ENCODE measurements at places on chromosomes 3 and 15.

DNA sequence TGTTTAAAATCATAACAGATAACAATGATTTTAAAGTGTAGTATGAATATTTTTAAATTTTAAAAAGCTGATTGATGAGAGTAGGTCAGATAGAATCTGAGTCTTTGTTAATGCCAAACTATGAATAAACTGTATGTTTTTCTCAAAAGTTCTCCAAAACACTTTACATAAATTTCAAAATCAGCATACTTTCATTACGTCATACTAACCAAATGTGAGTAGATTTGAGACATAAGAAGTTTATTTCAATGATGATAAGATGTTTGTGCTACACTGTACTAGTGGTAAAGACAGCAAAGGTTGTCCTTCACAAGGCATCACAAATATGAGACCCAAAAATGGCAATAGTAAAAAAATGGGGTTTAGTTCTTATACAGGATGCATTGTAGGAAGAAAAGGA is 1342.9 kb downstream of the SI start:
- no peak for DNase-seq

DNA sequence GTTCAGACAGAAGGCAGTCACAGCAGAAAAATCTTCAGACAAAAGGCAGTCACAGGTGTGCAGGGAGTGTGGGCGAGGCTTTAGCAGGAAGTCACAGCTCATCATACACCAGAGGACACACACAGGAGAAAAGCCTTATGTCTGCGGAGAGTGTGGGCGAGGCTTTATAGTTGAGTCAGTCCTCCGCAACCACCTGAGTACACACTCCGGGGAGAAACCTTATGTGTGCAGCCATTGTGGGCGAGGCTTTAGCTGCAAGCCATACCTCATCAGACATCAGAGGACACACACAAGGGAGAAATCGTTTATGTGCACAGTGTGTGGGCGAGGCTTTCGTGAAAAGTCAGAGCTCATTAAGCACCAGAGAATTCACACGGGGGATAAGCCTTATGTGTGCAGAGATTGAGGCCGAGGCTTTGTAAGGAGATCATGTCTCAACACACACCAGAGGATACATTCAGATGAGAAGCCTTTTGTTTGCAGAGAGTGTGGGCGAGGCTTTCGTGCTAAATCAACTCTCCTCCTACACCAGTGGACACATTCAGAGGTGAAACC is 27.6 kb downstream of the ZNF589 start:
- peak; percentile 91 for DNase-seq

DNA sequence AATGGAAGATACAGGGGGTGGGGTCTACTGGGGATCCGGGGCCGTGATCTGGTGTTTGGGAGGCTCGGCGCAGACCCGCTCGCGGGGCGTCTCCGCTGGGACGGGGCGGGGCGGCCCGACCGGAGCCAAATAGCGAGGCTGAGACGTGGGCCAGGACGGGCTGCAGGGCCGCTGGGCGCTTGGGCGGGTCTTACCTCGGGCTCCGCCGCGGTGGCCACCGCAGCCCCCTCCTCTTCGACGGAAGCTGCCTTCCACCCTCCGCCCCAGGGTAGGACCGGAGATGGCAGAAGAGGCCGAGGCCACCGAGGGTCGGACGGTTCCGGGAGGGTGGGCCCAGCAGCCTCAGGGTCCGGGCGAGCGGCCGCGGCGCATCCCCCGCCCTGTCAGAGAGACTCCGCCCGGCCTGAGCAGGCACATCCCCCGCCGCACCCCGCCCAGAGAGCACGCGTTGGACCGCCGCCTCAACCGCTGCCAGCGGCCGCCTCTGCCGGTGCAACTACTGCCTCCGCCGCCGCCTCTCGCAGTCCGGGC is 399 bp downstream of the MYO9A start:
- peak; percentile 70 for DNase-seq

- DNase-seq = no peak
Observed at GRCh38 chr3:14801031-14801430, 17.7 kb upstream of the FGD5 start.

GRCh38 chr3:42101048-42101447 is 9.9 kb downstream of the TRAK1 start:
- no peak for DNase-seq

DNA sequence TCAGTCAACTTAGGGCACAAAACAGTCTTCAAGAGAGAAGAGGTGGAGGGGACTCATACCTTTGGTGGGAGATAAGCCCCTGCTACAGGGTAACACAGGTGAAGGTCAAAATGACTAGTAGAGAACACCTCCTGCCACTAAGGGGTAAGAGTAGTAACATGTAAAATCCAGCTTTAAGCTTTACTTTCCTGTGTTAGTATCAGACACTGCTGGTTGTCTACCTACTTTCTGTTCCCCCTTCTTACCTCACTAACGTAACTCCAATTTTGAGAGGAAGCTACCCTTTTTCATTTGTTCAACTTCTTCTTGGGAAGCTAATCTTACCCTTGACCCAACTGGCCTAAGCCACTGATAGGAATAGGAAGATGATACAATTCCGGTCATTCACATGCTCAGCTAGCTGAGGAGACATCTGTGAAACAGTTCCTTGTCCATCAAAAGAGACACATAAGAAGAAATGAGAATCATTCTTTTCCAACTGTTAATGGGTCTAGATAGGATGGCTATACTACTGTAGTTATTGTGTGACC is 826.8 kb upstream of the CFAP20DC start:
- DNase-seq = no peak

GRCh38 chr15:99452728-99453636 is 112.8 kb upstream of the MEF2A start:
- DNase-seq = no peak

- DNase-seq = no peak
Observed at GRCh38 chr15:63250312-63250965, 27.0 kb upstream of the APH1B start.

DNA sequence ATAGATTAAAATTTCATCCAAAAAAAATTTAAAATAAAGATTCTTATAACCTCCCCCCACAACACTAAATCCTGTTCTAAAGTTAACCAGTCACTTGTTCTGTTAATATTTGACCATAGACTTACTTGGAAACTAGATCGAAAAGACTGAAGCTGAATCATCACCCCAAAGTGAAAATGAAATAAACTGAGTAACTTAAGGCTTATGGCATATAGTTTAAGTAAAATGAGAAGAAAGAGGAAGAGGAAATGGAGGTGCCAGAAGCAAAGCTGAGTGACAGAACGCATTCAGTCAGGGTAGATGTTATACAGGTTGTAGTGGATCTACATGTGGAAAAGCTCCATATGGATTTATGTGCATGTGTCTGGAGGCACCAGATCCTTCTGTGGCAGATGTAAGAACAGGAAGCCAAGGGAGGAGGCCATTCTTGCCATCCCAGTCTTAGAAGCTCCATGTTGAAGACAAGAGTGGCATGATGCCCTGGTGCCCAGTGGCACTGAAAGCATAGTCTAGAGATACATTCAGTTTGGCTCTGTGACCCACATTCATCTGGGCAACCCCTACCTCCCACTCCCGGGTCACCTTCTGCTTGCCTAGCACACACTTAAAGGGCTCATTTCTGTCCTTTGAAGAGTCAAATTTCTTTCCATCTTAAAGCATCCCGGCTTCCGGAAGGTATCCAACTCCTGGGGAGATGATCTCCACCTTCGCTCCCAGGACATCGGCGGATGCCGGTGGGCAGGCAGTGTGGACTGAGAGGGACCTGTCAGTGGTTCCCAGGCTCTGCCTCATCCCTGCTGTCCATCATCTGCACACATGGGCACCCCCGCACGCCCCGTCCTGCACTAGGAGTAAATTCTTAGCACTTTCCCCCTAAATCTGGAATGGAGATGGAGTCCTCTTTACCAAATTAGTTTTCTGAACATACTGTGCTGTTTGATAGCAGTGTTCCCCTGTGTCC is 90.8 kb downstream of the NEO1 start:
- no peak for DNase-seq

DNA sequence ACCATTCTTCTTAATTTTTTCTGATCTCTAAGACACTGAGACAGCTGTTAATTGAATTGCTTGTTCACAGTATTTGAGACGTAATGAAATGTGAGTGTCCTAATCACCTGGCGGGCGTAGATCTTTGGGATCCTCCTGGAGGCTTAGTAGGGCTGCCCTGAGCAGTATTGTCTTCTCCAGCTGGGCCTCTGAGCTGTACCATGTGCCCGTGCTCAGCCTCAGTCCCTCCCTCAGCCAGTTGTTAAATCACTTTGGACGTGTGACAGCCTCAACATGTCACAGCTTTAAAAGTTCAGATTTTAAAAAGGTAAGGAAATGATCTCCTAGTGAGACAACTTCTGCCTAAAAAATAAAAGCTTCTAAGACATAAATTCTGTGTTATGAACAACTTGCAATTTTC is 35.5 kb downstream of the IGF1R start:
- DNase-seq = no peak

DNA sequence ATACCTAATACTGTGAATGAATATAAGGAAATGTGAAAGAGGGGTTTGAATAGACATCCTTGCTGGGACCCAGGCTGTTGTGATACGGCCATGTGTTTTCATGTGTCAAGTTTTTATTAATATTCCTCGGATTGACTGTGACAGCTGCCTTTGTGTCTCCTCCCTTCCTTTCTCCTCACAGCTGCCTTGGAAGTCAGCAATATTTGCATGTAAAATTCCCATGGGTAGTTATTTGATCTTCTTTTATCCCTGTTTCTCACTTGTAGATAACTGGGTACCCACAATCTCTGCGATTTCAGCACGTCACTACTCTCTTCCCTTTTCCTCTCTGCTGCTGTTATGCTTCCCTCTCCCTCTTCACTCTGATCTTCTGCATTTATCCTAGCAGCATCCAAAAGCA is 9.4 kb downstream of the GPR156 start:
- no peak for DNase-seq

DNA sequence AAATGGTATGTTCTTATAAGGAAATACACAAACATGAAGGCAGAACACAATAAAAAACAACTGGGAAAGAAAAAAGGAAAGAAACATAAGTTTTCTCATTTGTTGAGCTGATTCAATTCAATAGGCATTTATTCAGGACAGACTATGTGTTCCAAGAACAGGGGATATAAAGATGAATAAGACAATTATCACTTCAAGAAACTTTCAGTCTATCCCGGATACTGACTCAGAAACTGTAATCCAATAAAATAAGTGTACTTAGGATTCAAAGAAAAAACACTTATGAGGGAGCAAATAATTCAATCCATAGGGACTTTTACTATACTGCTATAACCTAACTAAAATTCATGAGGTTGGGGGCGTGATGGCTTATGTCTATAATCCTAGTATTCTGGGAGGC is 3.5 kb upstream of the POPDC2 start:
- DNase-seq = no peak

- DNase-seq = no peak
Observed at GRCh38 chr3:46386205-46386604, 15.5 kb downstream of the CCR5 start.

GRCh38 chr15:60421544-60421943 is 23.8 kb upstream of the ANXA2 start:
- DNase-seq = no peak

DNA sequence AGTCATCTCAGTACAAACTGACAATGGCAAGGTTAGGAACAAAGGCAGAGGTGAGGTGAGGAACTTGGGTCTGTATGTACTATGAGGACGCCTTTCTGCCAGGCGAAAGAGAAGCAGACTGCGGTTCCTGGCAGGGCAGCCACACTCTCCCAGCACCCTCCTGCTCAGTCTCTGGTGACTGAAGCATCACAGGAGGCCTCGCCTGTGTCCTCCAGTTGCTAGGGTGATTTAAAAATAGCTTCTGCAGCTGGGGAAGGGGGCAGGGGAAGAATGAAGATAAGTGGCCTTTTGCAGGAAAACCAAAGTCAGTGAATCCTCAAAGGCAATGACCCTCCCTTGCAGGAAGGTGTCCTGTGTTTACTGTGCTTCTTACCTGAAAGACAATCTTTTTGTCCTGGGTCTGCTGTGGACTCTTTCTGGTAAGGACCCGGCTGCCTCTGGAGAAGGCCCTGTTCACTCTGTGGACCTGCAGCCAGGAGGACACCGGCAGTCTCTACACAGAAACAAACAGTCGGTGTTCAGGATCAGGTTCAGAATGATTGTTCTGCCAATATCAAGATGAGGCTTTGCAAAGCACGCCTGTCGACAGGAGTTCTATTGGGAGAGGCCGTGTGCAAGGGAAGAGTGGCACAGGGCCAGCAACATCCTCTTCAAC is 65.7 kb upstream of the DGKG start:
- no peak for DNase-seq

DNA sequence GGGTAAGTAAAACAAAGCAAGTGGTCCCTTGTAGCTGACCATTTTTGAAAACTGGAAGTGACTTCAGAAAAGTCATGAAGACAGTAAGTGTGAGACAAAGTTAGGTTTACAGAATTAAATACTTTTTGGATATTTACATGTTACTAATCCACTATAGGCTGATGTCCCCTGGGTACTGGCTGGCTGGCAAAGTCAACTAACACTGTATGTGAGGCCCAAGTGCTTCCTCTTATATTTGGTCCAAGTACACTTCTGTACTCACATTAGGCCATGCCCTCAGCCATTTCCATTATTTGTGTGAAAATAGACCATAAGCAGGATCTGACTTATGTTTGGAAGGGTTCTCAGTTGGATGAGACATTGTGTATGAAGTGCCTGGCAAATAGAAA is 5.5 kb upstream of the LEKR1 start:
- no peak for DNase-seq

DNA sequence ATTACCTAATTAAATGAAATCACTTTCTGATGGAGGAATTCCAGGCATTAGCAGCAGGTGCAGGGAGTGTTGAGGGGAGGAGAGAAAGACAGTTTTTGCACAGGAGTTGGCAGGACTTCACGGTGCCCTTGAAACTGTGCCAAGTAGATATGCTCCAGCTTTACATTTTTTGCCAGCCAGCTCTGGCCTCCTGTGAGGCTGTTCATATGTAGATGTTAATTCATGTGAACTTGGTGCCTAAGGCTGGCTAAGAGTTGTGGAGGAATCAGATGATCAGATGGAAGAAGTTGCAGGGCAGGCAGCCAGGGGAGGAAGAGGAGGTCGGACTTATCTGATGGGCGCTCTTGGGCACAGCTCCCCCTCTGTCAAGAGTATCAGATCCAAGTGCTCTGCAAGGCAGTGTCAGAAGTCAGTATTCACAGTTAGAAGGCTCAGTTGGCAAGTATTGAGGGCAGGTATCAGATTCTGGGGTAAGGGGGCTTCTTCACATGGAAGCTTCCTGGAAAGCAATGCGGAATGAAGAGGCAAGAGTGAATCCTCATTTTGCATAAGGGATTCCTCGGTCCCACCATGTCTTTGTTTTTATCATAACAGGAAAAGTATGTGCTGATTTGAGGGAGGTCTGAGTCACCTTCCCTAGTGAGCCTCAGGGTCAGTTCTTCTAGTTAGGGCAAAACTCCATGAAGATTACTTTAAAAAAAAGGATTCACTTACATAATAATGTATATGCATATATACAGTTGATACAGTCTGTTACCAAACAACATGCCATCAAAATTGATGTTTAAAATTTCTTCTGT is 172.6 kb upstream of the UMPS start:
- no peak for DNase-seq

- DNase-seq = no peak
Observed at GRCh38 chr3:124811436-124811835, 75.7 kb downstream of the ITGB5 start.

DNA sequence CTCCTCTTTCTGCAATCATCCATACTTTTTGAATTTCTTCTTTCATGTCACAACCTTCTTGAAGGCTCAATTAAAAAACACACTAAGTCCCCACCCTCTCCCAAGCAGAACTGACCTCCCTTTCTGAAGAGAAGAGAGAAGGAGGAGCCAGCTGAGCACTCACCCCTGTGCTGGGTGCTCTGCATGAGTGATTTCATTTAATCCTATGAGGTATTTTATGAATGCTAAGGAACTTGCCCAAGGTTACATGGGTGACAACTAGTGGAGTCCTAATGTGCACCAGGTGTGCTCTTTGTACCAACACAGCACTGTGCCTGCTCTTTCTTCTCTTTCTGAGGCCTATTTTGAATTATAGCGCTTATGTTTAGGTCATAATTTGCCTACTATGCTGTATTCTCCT is 135.6 kb downstream of the DUT start:
- DNase-seq = no peak

Data from stimulated activated CD4-positive, alpha-beta T cell treated with anti-CD3 and anti-CD28 coated beads, Interleukin-15, amount 100 ng/mL, for 48 hours (primary cell).